ENCODE measurements at places on chromosomes 4 and X.

- no peak for DNase-seq
Measured at GRCh38 chrX:107716118-107716684, 59.4 kb downstream of the TSC22D3 start.

DNA sequence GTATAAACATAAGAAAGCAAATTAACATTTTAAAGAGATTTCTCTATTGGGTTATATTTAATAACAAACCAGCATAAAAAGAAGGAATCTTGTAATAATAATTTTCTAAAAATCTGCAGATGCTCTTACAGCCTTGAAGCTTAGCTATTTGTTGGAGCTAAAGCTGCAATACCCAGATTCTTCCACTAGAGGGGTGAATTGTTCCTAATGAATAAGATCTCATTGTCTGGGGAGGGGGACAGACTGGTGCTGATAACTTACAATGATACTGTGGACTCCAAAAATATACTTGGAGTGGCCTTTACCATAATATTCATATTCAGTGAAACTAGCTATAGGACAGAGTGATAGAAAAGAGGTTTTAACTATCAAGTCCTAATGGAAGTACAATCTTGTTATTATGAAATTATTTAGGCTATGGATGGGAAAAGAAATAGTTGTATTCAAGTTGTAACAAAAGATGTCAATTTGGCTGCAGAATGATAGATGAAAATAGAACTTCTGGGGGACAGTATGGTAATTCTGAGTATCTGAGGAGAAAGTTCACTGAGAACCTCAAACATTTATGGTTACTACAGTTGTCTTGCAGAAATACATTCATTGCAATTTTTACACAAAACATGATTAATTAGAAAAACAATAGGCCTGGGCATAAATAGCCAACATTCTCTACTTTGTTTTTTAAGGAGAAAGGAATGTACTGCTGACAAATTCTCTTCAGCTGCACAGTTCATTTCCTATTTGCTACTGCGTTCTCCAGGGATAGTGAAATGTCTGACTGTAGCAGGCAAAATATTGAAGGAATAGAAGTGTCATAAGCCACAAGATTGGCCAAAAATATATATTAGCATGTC lies 443.3 kb downstream of the GBA3 start:
- DNase-seq, result peak; percentile 27

DNA sequence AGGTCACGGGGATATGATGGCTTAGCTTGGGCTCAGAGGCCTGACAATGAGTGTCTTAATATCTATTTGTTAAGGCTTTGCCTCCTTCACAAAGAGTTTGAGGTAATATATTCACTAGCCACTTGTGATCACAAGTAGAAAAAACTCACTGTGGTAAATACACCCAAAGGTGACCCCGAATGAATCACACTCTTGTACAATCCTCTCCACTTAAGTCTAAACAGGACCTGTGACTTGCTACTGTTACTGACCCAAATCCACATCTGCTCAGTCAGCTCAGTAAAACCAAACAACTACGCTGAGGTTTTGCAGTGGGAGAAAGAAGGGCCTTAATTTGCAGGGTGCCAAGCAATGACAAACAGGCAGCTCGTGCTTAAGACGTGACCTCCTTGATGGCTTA lies 223.8 kb upstream of the MAGEC2 start:
- no peak for DNase-seq

DNA sequence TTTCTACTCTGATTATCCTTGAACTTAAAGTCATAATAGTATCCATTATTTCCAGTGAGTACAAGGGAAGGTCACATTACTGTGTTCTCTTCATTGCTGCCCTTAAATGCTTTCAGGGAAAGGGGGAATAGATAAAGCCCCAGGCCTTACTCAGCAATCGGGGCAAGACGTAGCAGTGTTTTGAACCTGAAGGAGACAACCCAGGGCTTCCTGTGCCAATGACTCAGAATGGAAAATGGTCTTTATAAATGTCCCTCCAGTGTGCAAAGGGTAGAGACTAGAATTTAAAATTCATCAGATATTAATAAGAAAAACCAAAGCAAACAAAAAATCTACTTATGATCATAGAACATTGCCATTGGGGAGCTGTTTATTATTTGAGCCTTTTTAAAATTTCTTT lies 23.7 kb downstream of the TLR8 start:
- DNase-seq, result no peak

DNA sequence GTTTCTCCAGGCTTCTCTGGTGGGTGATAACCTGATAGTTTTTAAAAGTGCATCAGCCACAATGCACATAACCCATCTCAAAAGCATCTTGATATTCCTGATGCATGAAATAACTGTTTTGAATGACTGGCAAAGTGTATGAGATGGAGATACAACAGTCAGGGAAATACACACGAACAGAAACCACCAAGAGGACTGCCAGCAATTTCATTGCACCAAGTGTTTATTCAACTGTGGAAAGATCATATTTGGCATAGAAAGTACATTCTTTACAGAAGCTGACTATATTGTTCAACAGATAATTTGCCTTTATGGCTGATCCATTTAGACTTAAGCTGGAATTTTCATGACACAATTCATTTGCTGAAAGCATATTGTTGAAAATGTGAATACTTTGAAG lies 139.5 kb downstream of the SLIT2 start:
- no peak for DNase-seq

DNA sequence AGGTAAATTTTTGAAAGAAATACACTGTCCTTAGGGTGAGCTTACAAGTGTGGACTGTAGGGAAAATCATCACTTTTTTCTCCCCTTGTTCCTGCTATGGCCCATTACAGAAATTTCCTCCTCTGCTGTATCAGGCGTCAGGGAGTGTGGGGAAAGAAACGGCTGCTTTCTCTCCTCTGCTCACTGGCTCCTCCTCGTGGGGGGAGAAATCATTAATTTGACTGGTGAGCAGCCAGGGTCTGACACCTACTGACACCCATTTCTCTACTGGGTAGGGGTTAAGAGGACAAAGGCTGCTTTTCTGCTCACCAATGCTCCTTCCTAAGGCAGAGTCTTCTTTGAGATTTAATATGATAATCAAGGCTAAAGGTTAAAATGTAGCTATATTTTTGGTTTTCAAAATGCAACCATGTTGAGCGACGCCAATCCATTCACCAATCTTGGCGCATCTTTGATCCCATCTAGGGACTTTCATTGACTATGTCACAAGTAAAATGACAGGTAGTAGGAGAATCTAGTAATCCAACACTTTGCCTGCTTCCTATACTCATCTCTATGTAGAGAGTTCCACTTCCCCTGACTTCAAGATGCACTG lies 25.1 kb downstream of the SETD7 start:
- DNase-seq, result peak; percentile 39

DNA sequence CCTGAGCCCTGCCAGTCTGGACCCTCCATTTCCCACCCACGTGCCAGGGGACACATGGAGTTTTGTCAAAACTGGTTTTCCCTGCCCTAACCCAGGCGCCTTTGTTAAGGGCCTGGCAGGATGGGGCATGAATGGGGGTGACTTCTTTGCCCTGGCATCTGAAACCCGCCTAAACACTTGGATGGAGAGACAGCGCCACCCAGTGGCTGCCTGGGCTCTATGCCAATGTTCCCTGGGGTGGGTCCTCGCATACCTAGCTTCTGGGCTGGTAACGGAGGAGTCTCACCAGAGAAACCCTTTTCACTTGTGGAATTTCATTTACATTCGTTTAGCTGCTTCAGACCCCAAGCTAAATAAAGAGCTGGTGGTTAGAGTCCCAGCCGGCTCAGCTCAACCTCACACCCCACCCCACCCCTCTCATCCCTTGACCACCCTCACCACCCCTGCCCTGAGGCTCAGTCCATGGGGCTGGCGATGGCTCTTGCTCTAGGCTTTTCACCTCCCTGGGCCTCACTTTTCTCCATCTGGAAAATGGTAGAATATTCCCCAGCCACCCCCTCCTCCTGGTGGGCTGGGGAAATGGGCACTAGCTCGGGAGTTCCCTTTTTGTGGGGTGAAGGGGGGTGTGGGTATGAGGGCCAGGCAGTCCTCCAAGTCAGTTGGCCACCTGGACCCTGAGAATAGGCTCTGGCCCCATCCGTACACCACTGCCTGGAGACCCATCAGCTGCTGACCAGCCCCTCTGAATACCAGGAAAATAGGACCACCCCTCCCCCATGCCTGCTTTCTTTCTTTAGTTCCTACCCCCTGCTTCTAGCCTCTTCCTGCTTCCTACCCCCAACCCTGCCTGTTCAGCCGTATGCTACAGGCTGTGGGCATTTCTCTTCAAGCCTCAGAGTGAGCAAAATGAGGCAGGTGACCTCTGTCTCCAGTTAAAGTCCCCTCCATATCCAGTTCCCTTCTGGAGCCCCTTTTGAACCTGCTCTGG lies 57.1 kb upstream of the PJA1 start:
- peak; percentile 79 for DNase-seq

- DNase-seq, result no peak
Measured at GRCh38 chrX:2781226-2781571, 29.4 kb downstream of the XG start.

DNA sequence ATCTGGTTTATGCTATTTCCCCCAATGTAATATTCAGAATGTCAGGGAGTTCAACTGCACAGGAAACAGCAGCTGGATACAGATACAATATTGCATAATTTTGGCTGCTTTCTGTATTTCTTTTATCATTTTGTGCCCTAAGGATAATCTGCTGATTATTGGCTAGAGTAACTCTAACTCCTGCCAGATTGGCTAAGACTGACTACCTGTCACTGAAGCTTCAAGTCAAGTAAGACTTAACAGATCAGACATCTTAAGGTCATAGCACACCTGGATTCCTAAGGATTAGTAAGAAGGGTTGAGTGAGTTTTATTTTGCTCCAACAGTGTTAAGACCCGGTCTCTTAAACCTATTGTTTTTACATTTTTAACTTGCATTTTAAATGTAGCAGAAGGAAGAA lies 136.8 kb downstream of the KLF8 start:
- DNase-seq, result no peak

- DNase-seq, result no peak
Measured at GRCh38 chr4:5052726-5053425, 1.6 kb downstream of the STK32B start.

GRCh38 chr4:39568805-39569204 lies 41.6 kb upstream of the UGDH start:
- DNase-seq, result no peak

GRCh38 chrX:48474127-48474526 lies 1.9 kb upstream of the FTSJ1 start:
- DNase-seq, result no peak

- no peak for DNase-seq
Measured at GRCh38 chrX:30620125-30620524, 33.1 kb upstream of the GK start.

DNA sequence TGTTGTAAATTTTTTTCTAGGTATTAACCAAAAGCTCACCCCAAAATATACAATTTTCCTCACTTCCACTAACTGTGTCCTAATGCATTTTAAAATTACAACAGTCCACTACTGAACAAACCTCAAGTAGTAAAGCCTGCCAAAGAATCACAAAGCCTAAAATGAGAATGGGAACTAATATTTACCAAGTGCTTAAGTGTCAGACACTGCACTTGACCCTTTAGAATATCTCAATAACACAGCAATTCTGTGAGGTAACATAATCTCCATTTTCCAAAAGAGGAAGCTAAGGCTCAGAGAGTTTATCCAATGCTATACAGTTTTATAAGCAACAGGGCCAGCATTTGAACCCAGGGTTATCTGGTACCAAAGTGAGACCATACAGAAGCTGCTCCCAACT lies 4.9 kb downstream of the SLC9A7 start:
- peak; percentile 8 for DNase-seq

DNA sequence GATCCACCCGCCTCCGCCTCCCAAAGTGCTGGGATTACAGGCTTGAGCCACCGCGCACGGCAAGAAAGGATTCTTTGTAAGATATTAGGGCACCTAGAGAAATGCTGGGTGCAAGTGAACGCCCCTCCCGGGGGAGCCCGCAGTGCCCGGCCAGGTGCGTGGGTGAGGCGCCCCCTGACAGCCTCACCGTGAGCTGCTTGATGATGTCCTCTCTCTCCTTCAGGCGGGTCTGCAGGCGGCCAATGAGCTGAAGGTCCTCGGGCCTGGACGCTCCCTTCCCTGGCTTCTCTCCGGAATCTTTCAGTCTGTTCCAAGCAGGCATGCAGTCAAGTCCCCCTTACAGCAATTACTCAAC lies 21.9 kb downstream of the MED28 start:
- no peak for DNase-seq

DNA sequence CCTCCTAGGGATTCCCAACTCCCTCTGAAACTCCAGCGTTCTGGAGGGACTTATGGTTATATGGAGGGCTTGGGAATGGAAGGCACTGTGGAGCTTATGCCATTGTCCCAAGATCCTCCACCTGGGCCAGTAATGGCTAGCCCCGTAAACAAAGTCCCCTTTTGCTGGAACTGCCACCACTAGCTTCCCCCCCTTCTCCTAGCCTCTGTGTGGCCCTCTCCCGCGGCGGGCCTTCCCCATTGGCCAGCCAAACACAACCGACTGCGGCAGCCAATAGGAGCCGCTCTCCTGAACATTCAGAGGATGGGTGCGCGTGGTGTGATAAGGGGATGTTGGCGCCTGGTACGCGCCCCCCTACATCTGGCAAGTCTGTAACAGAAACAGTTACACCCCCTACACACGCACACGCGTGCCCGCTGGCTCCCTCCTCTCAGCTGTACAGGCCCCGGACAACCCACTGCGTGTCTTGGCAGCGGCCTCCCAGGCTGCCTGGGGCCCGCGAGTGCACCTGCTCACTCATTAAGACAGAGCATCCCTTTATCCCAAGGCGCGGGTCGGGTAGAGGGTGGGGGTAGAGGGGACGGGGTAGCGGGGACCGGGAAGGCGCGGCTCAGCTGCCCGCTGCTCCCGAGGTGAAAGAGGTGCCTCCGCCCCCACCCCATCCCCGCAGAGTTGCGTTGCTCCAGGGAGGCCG lies 863 bp upstream of the RAB33A start:
- peak; percentile 88 for DNase-seq

GRCh38 chr4:24892278-24892677 lies 20.6 kb downstream of the CCDC149 start:
- no peak for DNase-seq

DNA sequence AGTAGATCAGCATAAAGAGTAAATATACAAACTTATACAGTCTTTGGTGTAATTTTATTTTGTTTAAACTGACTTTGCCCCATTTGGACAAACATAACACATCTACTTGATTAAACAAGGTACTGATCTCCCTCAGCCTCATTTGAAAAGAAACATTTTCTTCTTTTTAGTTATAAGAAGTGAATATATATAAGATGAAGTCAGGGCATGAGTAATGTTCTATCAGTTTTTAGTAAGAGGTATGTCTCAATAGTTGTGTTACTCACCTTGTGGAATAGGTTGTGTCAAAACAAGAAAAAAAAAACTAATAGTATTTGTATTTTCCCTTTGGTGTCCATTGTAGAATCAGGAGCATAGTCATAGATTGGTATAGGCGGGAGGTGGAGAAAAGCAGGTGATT lies 327.4 kb downstream of the RPA4 start:
- no peak for DNase-seq

GRCh38 chrX:110145854-110146253 lies 142.9 kb downstream of the TMEM164 start:
- DNase-seq, result no peak

DNA sequence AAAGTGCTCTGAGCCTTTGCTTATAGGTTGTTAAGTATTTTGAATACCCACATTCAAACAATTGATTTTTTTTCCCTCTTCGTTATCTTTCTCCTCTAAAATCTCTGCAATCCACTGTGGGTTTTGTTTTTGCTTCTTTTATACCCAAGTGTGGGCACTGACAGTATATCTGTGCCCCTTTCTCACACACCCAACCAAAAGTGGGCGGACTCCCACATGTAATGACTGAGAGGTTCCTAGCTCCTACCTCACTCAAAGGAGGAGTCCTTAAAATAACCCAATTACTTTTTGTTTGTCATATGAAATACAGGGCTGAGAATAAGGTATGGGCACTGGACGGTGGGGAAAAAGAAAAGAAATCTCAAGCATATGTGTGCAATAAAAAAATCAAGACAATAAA lies 51.7 kb downstream of the PPARGC1A start:
- DNase-seq, result no peak

- DNase-seq, result no peak
Measured at GRCh38 chr4:101961144-101961543, 170.6 kb downstream of the BANK1 start.
